ENCODE measurements at places on chromosomes 3 and 15.

DNA sequence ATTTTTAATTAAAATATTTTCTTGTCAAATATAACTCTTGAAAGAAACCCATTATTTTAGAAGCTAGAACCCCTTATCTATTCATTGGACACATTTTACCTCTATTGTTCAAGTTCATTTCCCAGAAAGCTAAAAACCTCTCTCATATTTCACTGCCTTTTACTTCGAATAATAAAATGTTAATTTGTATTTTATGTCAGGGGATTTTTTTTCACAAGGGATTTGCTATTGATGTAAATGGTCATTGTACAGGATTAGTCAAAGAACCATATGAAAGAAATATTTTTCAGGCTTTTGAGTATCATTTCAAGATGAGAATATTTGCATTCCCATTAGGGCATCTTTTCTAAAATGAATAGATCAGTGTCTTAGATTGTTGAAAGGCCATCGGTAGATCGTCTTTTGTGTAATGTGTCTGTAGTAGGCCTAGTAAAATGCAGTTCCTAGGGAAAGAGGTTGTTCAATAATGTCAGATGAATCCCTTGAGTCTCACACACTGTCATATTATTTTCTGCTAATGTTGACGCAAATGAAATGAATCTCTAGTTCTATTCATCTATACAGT, 114.5 kb downstream of the ROBO1 start:
- no peak for DNase-seq

GRCh38 chr3:113773381-113773780, 26.5 kb downstream of the ATP6V1A start:
- no peak for DNase-seq

GRCh38 chr3:264394-265156, 68.0 kb downstream of the CHL1 start:
- DNase-seq: no peak

- no peak for DNase-seq
These were observed 510.2 kb upstream of the MDFIC2 start for GRCh38 chr3:70822669-70823068.

- peak; percentile 72 for DNase-seq
These were observed 108.9 kb downstream of the FNDC3B start for GRCh38 chr3:172148241-172148640.

- DNase-seq: no peak
These were observed 8.9 kb downstream of the ABI3BP start for GRCh38 chr3:100984308-100984707.

DNA sequence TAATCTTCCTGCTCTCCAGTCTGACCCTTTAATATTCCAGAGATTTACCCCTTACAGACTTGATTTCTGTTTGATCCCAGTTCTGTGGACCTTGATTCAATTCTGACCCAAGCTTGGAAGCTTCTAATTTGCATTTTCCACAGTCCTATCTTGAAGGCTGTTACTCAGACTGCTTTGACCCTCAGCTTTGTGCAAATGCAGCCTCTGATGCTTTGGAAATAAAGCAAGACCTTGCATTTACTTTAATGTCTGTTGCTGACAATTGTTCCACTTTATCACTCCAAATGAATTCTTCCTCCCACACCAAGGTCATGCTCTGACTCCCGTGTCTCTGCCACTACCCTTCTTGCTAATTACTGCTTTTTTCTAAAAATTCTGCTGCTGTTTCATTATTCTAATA, 886.0 kb downstream of the TUSC7 start:
- no peak for DNase-seq

- DNase-seq: peak; percentile 27
These were observed 596.7 kb downstream of the FGF12 start for GRCh38 chr3:192130534-192131132.

GRCh38 chr3:140086642-140087041, 151.7 kb downstream of the CLSTN2 start:
- no peak for DNase-seq

- DNase-seq: no peak
These were observed 23.6 kb downstream of the ANXA2 start for GRCh38 chr15:60374209-60374608.

DNA sequence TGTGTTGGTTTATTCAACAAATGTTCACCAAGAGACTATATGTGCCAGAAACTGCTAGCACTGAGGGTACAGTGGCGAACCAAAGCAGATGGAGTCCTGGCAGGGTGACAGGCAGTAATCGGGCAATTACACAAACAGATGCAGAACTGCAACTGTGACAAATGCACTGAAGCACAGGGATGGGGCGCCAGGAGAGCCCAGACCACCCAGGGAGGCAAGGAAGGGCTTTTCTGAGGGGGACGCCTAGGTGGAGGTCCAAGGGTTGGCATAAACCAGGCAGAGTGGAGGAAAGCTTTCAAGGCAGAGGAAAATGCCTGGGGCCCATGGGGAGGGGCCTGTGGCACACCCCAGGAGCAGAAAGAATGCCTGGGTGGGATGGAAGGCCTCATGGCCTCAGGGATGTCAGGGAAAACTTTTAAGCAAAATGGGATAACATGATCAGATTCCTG, 5.5 kb downstream of the DIS3L start:
- DNase-seq: no peak

GRCh38 chr3:71062952-71063772, 520.4 kb downstream of the FOXP1 start:
- DNase-seq: no peak

- DNase-seq: no peak
These were observed 18.6 kb upstream of the ADGRG7 start for GRCh38 chr3:100590840-100591147.

- no peak for DNase-seq
These were observed 27.3 kb upstream of the TIMP4 start for GRCh38 chr3:12186046-12186445.

GRCh38 chr3:31613654-31614053, 80.9 kb downstream of the STT3B start:
- no peak for DNase-seq

DNA sequence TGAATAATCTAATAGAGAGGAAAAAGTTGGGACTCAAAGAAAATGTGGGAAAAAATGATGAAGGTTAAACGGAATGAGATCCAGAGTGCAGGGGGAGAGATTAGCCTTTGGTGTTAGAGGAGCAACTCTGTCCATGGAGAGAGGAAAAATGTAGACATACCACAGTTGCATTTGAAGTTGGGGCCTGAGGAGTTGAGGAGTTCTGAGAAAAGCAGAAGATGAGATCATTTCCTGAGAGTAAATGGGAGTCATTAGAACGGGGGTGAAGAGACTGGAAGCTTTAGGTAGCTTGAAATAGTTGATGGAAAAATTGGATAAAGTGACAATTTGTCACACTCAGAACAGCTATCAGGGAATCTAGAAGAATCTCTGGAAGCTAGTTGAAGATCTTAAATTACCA, 7.3 kb downstream of the CCR5AS start:
- no peak for DNase-seq

DNA sequence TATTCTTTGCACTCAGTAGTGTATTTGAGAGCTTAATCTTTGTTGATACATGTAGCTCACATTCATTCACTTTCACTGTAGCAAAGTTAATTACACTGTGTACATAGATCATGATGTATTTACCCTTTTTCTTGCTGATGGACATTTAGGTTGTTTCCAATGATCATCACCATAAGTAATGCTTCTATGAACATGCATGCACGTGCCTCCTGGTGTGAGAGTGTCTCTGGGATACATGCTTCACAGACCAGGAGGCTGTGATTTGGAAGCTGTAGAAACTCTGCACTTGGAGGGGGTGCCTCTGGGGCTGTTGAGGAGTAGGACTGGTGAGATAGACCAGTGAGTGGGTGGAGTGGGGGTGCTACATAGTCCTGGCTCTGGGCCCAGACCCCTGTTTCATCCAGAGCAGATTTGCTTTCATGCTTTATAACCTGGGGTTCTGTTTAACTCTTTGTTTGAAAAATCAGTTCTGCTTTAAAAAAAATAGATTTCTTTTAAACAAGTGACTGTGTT, 18.2 kb upstream of the SMAD3 start:
- no peak for DNase-seq

- no peak for DNase-seq
These were observed 21.8 kb downstream of the LRRC31 start for GRCh38 chr3:169847896-169848295.

DNA sequence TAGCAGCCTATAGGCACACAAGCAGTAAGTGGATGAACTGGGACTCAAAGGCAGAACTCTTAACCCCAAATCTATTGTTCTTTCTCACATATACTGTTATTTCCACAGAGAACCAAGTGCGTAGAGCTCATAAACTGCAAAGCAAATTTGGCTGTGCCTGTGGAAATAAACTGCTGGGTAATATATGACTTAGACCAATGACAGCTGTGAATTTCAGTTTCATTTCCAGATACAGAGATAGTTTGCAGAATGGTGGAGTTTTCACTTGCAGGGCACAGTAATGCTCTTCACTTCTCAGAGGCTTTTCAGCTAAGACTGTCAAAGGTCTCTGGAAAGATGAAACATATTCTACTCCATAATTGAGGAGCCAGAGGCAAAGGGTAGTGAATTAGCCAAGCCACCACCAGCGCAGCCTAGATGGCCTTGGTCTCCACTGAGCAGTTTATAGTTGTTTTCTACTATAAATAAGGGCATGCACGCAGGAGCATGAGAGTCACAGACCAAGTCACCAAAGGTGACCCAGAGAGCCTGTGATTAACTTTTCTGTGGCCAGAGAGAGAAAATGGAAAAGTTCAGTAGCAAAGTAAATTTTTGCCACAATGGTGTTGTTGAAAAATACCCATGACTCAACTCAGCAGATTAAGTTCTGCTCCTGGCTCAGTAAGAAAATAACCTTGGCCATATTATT, 180.7 kb upstream of the GRM7 start:
- DNase-seq: no peak

DNA sequence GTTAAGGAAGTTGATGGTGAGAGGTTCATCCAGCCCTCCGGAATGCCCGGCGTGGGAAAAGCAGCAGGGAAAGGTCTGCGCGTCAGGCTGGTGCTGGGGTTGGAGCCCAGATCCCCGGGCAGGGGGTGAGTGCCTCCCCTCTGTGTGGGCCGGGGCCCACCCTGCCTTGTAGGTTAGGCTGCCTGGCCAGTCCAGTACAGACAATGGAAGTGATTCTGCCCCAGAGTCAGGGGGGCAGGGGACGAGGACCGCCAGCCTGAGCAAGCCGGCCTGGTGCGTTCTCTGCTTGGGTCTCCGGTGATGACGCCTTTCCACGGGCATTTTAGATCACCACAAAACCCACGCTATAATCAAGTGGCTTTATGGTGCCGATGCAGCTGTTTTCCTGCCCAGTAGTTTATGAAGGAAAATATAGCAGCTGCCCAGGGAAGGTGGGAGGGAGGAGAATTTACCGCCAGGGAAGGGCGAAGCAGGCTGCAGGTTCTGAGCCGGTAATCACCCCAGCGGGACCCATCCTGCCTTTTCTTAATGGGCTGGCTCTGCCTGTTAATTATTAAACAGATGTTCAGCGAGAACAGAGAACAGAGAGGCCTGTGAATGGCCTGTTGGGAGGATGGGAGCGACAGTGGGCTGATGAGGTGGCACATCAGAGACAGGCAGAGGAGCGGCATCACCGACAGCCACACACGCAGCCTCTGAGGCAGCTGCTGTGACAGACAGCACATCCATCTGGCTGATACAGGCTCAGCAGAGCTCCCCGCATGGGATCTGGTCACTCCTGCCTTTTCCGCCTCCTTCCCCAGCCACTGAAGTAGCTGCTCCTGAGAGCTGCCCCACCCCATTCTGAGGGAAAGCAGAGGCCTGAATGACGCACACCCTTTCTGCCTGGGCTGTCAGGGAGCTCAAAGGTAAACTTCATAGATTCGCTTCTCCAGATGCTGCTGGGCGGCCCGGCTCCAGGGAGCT, 35.2 kb downstream of the BDH1 start:
- no peak for DNase-seq

- DNase-seq: no peak
These were observed 137.9 kb downstream of the NEO1 start for GRCh38 chr15:73190189-73190601.

DNA sequence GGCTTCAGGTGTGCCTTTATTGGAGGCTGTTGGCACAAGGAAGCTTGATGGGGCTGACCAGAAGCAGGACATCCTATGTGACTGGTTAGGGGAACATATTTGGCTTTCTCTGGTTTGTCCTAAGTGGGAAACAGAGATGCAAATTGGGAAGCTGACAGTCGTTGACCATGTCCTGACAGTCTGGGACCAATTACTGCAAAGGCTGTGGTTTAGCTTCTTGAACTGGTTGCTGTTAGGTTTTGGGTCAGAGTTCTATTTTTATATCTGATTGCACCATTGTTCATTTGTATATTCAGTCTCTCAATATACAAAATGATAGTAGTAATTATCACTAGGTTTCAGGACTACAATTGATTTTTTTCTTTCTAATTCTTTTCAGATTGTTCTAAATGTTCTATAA, 36.8 kb downstream of the SNTN start:
- DNase-seq: no peak

- DNase-seq: no peak
These were observed 6.9 kb downstream of the CILP start for GRCh38 chr15:65204236-65204930.

DNA sequence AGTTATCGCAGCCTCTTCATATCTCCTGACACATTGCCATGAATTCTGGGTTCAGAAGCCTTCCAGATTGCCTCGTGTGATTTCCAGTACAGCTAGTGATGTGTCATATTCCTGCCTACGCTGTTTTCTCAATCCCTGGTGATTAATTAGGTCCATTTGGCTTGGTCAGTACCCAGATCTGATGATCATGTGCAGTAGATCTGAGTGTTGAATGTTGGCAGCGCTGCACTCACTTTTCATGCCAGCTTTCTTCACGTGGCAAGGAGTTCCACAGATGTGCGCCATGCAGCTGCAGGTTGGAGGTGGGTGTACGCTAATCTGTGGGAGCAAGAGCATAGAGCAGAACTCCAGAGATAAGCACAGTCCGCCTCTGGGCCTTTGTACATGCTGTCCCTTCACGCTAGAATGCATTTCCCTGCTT, 86.9 kb upstream of the COL6A5 start:
- no peak for DNase-seq

DNA sequence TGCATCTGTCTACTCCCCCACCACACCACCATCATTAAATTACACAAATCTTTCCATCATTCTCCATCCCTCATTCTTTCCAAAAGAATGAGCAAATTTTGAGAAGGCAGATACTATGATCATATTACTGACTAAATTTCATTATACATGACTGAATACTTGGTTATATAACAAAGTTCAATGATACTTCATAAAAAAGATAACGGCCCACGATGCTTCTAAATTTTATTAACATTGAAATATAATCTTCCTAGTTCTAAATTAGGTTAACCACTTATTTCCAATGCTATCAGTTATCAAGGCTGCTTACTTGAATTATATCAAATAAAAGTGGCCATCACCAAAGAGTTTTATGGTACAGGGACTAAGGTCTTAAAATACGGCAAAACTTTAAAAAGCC, 13.5 kb downstream of the HERC1 start:
- DNase-seq: no peak

GRCh38 chr3:171258316-171258715, 201.9 kb downstream of the TNIK start:
- DNase-seq: no peak

DNA sequence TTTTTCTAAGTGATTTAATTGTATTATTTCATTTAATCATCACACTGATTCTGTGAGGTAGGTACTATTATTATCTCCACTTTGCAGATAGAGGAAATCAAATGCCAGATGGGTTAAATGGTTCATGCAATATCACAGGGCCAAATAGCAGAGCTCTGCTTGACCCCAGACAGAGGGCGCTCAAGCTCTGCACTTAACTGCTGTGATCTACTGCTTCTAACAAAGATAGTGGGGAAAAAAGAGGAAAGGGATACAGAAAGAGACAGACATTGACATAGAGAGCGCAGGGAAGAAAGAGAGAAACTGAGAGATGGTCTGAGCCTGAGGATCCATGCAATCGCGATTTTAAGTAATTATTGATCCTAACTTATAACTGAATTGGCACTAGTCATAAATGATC, 279.1 kb upstream of the THRB start:
- no peak for DNase-seq

Data from SW 1271 (cell line).